GM04503 (cell line): ENCODE measurements at places on chromosomes 11 and 22.
A peak's percentile ranks its signal among the peaks of the same experiment; 100 is the strongest.

DNA sequence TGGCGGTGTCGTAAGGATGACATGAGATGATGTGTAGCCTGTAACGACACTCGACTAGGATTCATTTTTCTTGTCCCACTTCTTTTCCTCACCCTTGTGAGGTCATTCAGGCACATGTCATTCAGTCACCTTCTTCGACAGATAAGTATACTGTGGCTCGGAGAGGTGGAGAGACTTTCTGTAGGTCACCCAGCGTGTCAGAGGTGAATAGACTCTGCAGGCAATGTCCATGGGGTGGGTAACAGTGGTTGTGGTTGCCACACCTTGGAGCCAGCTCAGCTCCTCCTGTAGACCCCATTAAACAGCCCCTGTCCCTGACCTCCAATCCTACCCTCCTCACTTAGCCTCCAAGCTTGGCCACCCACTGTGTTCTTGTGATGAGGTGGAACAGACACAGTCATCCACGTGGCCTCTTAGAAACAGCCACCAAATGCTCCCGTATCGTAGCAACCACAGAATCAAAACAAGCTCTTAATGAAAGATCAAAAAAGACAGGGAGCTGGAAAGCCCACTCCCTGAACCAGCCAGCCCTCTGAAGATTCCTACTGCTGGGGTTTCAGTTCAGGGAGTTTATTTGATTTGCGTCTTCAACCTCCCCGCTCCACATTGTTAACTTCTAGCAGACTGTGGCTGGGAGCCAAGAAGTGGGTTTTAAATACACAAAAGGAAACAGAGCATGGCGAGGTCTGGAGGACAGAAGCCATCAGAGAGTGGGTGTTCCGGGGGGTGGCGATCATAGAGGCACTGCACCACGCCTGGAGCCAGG lies 89.0 kb upstream of the GRK3 start:
- DNase-seq, result no peak

GRCh38 chr11:696955-697491 lies 1.4 kb downstream of the TMEM80 start:
- DNase-seq, result peak; percentile 78

GRCh38 chr22:40493441-40493840 lies 123.0 kb downstream of the SGSM3 start:
- no peak for DNase-seq

GRCh38 chr22:26700886-26701285 lies 43.5 kb downstream of the MIAT start:
- no peak for DNase-seq

GRCh38 chr11:120900643-120901042 lies 123.3 kb upstream of the TBCEL start:
- no peak for DNase-seq

DNA sequence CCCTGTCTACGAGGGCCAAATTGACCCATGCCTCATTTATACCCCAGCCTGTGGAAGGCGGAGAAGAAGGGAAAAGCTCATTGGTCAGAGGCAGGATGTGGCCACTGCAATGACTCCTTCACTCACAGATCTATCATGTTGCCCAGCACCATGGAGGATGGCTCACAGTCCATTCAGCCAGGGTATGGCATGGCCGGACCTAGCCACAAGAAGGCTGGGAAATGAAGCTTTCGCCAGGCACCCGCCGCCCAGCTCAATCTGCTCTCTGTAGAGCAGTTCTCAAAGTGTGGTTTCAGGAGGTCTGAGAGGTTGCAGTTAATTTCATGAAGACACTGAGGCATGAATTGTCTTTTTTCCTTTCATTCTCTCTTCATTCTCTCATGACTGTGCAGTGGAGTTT lies 40.6 kb upstream of the LINC01488 start:
- DNase-seq, result no peak

DNA sequence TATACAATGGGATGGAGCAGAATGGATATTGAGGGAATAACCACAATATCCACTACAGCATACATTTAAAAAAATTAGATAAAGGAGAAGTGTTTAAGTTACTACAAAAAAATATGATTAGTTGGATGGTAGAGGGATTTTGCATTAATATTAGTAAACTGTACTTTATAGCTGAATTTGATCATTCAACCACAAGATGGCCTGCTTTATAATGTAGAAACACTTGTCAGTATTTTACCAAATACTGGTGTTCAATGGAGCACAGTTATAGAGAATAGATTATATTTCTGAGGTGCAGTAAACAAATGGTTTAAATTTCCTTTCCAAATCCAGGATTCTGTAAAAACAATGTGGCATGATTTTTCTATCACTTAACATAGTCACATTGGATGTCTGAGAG lies 818.8 kb upstream of the CHORDC1 start:
- no peak for DNase-seq

GRCh38 chr11:43736502-43737200 lies 56.1 kb downstream of the HSD17B12 start:
- DNase-seq, result no peak

- DNase-seq, result no peak
Observed at GRCh38 chr22:22995166-22995565, 75.2 kb upstream of the GNAZ start.

DNA sequence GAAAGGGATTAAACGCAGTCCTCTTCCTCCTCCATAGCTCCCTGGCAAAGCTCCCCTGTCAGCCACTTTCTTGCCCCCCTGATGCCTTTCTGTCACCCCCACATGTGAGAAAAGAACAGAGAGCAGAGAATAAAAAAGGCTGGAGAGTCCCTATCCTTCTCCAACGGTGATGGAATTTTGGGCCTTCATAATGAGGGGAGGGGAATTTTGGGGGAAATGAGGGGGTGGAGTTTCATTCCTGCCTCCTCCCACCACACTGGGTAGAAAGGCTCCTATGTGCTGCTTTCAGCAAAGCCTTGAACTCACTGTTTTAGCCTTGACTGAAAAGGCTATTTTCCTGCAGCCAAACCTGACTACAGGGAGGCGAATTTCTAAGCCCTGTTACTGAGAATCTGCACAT lies 59.3 kb downstream of the C11orf58 start:
- DNase-seq, result no peak

GRCh38 chr11:8566613-8567210 lies 27.3 kb downstream of the STK33 start:
- no peak for DNase-seq
